ENCODE measurements at places on chromosomes 12 and 14. TPM values are rescaled to one million over a fixed set of nuclear protein-coding genes. Genes with fewer than 3 reads are reported as not detected.

Gene SLC7A8
- 4.2 TPM for total RNA-seq

Gene MAP3K9
- total RNA-seq = 0.13 TPM

Gene MRPL52
- 69.2 TPM for total RNA-seq

Gene LRTM2
- total RNA-seq = 0.58 TPM

Gene LRRC10
- total RNA-seq = not detected

Gene TMPRSS12
- total RNA-seq = not detected

Gene STXBP6
- 21.4 TPM for total RNA-seq

Gene GARIN6
- not detected for total RNA-seq

Gene HECTD4
- 32.1 TPM for total RNA-seq

Gene KCNJ8
- 38.7 TPM for total RNA-seq

Gene ATXN7L3B
- total RNA-seq = 32.6 TPM

Gene NXPH4
- total RNA-seq = 1.2 TPM

Gene ST8SIA1
- 6.9 TPM for total RNA-seq

Gene OR4E2
- total RNA-seq = not detected

Gene GPR137C
- 1.8 TPM for total RNA-seq
